Brain (organoid and tissue), 16 donors: ENCODE measurements at places on chromosomes 12 and 14.

GRCh38 chr14:50947446-50947845 lies 3.2 kb upstream of the PYGL start:
- DNase-seq: no peak

DNA sequence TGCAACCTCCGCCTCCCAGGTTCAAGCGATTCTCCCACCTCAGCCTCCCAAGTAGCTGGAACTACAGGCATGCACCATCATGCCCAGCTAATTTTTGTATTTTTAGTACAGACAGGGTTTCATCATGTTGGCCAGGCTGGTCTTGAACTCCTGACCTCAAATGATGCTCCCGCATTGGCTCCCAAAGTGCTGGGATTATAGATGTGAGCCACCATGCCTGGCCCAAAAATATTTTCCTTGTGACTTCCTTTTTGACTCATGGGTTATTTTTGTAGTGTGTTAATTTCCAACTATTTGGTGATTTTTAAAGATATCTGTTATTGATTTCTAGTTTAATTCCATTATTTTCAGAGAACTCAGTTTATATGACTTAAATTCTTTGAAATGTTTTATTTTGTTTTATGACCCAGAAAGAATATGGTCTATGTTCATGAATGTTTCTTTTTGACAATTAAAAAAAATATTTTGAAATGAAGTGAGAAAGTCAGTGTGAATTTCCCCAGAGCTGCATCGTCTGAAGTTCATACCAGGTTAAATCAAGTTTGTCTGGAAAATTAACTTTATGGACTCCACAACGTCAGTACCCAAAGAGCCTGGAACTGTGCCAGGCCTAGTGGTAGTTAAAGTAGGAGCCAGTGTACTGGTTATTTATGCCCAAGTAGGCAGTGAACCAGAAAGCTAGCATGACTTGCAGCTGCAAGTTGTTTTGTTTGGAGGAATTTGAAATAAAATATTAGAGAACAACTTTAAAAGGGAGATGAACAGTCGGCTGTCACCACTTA lies 2.8 kb upstream of the CDKL1 start:
- DNase-seq: no peak

GRCh38 chr14:71532790-71533189 lies 399.4 kb upstream of the RGS6 start:
- no peak for DNase-seq

DNA sequence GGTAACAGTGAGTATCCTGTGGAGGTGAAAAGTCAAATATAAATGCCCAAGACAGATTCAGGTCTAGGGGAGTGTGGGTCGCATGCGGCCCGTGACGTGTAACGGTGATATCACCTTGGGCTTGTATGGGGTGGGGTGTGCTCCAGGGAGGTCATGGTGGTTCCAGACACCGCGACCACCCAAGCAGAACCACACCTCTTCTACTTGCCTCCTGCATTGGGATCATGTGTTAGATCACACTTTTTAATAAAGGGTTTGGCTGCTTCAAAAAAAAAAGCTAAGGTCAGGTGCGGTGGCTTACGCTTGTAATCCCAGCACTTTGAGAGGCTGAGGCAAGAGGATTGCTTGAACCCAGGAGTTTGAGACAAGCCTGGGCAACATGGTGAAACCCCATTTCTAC lies 4.5 kb downstream of the FBLN5 start:
- DNase-seq: no peak
